ENCODE measurements at places on chromosomes 2 and 18. TPM values are rescaled to one million over a fixed set of nuclear protein-coding genes. Genes with fewer than 3 reads are reported as not detected.

- DNase-seq: no peak
- peak overlapping the region; percentile 36 for H3K4me3 ChIP-seq
- H3K27me3 ChIP-seq: no peaks in the 10 kb centered on the region
- no peaks in the 10 kb centered on the region for H3K36me3 ChIP-seq
- no peaks in the 10 kb centered on the region for H3K4me1 ChIP-seq
These were observed 131.5 kb upstream of the DLX2 start for GRCh38 chr2:172233987-172234715.

- no peaks in the 10 kb centered on the region for H3K4me1 ChIP-seq
- no peaks in the 10 kb centered on the region for H3K27me3 ChIP-seq
- no peak overlapping the region for H3K27ac ChIP-seq
- no peak for DNase-seq
These were observed 205.7 kb upstream of the ZSWIM2 start for GRCh38 chr2:187054501-187055319.

- DNase-seq: peak; percentile 42
- H3K4me1 ChIP-seq: no peaks in the 10 kb centered on the region
These were observed 643 bp downstream of the PLCL1 start for GRCh38 chr2:197804758-197805714.

GRCh38 chr2:55130849-55131248 lies 80.6 kb upstream of the RTN4 start:
- H3K4me1 ChIP-seq: no peaks in the 10 kb centered on the region
- H3K27me3 ChIP-seq: no peaks in the 10 kb centered on the region
- no peak overlapping the region for H3K27ac ChIP-seq
- no peaks in the 10 kb centered on the region for H3K36me3 ChIP-seq
- H3K4me3 ChIP-seq: no peak overlapping the region

- H3K27ac ChIP-seq: no peak overlapping the region
- DNase-seq: no peak
- no peaks in the 10 kb centered on the region for H3K4me1 ChIP-seq
These were observed 79.6 kb downstream of the KLF7 start for GRCh38 chr2:207086136-207086535.

DNA sequence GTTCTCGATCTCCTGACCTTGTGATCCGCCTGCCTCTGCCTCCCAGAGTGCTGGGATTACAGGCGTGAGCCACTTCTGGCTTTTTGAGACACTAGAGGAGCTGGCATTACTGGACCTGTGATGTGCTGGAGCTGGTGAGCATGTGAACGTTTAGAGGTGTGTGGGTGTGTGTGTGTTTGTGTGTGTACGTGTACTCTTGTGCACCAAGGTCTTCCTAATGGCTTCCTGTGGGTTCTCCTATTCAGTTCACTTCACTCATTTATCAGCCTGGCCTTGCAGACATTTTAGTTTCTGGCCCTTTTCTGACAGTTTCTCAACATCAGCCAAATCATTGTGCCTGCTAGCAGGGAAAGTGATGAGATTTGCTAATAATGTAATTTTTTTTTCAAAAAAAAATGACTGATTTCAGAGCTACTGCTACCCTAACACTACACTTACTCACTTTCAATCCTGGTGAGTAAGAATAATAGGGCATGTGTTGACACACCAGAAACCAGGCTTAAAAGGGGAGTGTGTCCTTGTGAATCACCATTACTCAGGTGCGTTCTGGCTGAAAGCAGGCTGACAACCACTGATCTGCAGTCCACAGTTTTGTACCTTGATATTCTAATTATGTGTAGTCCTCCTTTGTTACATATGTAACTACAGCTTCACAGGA lies 41.0 kb upstream of the ACTR3 start:
- no peak overlapping the region for H3K4me3 ChIP-seq
- no peak overlapping the region for H3K27ac ChIP-seq
- DNase-seq: no peak
- no peaks in the 10 kb centered on the region for H3K27me3 ChIP-seq

GRCh38 chr18:11497585-11497984 lies 111.8 kb upstream of the SLC35G4 start:
- no peaks in the 10 kb centered on the region for H3K27me3 ChIP-seq
- no peaks in the 10 kb centered on the region for H3K4me1 ChIP-seq
- no peak overlapping the region for H3K4me3 ChIP-seq
- H3K36me3 ChIP-seq: no peaks in the 10 kb centered on the region
- no peak for DNase-seq

GRCh38 chr2:237154082-237154638 lies 68.5 kb downstream of the COPS8 start:
- peak; percentile 53 for DNase-seq
- no peaks in the 10 kb centered on the region for H3K36me3 ChIP-seq
- no peaks in the 10 kb centered on the region for H3K27me3 ChIP-seq

GRCh38 chr2:178529194-178529593 lies 48.9 kb downstream of the PLEKHA3 start:
- no peak for DNase-seq
- no peaks in the 10 kb centered on the region for H3K36me3 ChIP-seq
- H3K4me3 ChIP-seq: no peak overlapping the region
- H3K27me3 ChIP-seq: no peaks in the 10 kb centered on the region
- peaks cover 4% of the 10 kb centered on the region for H3K4me1 ChIP-seq

DNA sequence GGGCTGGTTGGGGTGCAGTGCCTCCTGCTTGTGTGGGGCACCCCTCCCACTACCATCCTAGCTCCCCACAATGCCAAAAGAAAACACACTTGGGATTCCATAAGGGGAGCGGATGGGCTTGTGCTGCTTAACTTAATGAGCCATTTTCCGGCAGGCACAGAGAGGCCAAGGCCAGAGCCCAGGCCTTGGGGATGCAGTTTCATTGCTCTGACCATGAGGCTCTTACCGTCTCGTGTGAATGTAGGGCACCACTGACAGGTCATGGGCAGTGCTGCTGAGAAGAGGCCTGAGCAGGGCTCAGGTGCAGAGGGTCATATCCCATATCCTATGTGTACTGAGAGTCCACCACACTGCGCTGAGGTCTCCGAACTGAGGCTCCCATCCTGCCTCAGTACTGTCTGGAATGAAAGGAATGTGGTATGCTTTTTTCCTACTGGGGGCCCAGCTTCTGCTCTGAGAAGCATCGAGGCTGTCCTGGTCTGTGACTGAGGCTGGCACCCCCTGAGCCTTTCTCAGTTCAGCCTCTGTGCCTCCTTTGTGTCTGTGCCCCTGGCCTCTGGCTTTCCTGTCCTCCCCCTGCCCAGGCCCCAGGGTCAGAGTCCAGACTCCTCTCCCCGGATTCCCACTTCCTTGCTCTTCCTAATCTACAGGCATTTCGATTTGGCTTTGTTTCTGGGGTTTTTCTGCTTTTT lies 45.2 kb upstream of the MAPRE3 start:
- H3K27ac ChIP-seq: no peak overlapping the region
- H3K27me3 ChIP-seq: no peaks in the 10 kb centered on the region
- peaks cover 4% of the 10 kb centered on the region for H3K4me1 ChIP-seq

GRCh38 chr18:5955861-5956260 lies 60.5 kb upstream of the TMEM200C start:
- no peaks in the 10 kb centered on the region for H3K36me3 ChIP-seq
- H3K4me3 ChIP-seq: no peak overlapping the region
- H3K27me3 ChIP-seq: no peaks in the 10 kb centered on the region

DNA sequence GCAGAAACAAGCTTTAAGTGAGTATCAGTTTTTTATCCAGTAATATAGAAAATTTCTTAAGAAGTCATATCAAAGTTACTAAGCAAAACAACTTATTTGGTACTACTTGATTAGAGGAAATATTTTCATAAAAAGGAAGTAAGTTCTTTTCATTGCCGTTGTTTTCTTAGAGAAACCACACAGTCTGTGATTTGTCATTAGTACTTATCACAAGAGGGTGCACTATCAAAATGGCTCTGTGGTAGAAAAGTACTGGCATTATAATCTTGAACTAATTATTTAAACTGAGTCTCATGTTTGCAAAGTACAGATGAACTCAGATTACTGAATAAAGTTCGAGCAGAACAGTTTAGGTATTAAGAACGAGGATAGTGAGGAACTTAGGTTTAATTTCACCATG lies 93.4 kb downstream of the IKZF2 start:
- no peak overlapping the region for H3K4me3 ChIP-seq
- H3K27ac ChIP-seq: no peak overlapping the region
- H3K36me3 ChIP-seq: no peaks in the 10 kb centered on the region

- no peaks in the 10 kb centered on the region for H3K4me1 ChIP-seq
- no peak for DNase-seq
- H3K36me3 ChIP-seq: no peaks in the 10 kb centered on the region
- H3K27ac ChIP-seq: no peak overlapping the region
- no peak overlapping the region for H3K4me3 ChIP-seq
These were observed 377.4 kb downstream of the DLGAP1 start for GRCh38 chr18:4077721-4078120.

GRCh38 chr18:13548966-13549879 lies 177.1 kb downstream of the FAM210A start:
- no peaks in the 10 kb centered on the region for H3K36me3 ChIP-seq
- DNase-seq: no peak
- H3K4me1 ChIP-seq: peaks cover 9% of the 10 kb centered on the region
- H3K4me3 ChIP-seq: no peak overlapping the region
- H3K27me3 ChIP-seq: no peaks in the 10 kb centered on the region

DNA sequence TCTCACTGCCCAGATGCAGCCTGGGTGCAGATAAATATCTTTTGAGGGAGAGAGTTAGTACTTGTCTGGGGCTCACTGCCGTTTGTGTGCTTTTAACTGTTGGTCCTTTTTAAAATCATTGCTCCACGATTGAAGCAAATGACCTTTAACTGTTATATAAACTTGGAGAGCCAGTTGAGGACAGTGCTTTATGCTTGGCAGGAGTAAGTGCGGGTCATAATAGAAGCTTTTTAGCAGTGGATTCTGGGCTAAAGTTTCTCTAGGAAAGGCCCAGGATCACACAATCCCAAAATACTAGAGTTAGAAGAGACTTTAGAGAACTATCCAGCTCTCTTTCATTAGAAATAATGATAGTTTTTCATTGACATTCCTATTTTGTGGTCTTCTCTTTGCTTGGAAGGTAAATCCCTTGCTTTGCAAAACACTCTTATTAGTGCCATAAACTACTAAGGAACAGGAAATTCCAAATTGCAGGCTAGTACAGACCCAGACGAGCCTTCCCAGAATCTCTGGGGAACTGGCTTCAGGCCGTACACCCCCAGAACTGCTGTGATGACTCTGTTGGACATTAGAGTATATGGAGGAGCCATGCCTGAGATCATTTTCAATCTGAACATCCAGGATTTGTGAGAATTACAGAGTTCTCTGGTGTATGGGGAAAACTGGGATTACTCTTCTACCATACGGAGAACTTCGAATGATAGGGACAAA lies 19.1 kb downstream of the LIMS1 start:
- no peak for DNase-seq
- H3K4me1 ChIP-seq: peaks cover 7% of the 10 kb centered on the region
- no peaks in the 10 kb centered on the region for H3K36me3 ChIP-seq

DNA sequence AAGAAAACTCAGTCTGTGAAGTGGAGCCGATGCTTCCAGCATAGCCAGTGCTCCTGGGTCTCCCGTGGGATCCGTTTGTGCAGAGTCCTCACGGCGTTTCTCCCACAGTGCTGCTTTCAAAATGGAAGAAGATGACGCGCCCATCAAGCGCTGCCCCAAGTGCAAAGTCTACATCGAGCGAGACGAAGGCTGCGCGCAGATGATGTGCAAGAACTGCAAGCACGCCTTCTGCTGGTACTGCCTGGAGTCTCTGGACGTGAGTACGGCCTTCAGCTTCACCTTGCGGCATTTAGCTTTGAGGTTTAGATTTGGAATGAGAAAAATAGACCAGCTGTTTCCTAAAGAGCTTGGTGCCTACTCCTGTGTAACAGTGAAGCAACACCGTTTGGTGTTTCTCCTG lies 107.0 kb downstream of the RNF144A start:
- H3K27ac ChIP-seq: no peak overlapping the region
- peak; percentile 30 for DNase-seq
- H3K4me3 ChIP-seq: no peak overlapping the region
- no peaks in the 10 kb centered on the region for H3K27me3 ChIP-seq
- no peaks in the 10 kb centered on the region for H3K36me3 ChIP-seq

TRMT61B gene
- total RNA-seq: 11.1 TPM

HTR2B gene
- 0.16 TPM for total RNA-seq

CYRIA gene
- 4.1 TPM for total RNA-seq

MOCOS gene
- 1.9 TPM for total RNA-seq

IL1RL1 gene
- 5.8 TPM for total RNA-seq

SCYGR4 gene
- total RNA-seq: not detected

OSBPL6 gene
- total RNA-seq: 3.8 TPM

CHRND gene
- 0.16 TPM for total RNA-seq

MFSD2B gene
- 0.39 TPM for total RNA-seq

All from testis (tissue), 5 donors.